ENCODE measurements at places on chromosomes 6 and 20.

DNA sequence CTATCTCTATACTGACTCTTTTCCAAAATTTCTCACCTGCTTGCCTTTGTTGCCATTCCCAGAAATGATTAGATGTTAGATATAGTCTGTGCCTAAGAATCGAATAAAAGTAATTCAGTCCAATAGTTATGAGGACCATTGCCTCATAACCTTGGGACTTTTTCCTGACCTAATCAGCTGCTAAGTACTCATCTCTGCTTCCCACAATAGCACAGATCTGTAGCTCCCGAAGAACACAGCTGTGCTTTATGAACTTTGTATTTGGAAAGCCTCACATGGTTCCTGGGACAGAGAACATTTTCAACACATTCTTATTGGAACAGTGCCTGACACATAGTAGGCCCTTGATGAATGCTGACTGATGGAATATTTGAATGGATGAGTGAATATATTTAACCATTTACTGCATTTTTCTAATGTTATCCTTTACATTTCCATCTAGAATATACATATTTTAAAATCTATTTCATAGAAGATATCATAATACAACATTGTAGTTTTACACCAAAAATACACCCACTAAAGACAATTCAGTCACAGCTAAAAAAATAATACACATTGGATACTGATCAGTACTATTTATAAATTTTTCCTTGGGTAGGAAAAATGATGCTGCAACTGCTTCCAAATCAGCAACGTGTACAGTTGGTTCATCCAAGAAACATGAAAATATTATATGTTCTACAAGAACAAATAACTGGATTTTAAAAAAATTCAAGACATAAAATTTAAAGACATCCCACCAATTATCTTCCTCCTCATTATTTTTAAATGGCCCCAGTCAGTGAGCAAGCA lies 53.9 kb downstream of the HS3ST5 start:
- no peak for DNase-seq

DNA sequence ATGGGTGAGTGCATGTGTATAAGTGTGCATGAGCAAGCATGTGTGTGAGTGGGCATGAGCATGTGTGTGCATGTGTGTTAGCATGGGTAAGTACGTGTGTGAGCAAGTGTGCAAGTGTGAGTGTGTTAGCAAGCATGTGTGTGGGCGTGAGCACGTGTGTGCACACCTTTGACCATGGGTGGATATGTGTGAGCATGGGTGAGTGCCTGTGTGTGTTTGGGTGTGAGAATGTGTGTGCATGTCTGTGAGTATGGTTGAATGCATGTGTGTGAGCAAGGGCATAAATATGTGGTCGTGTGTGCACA lies 84.6 kb downstream of the DLL1 start:
- no peak for DNase-seq

DNA sequence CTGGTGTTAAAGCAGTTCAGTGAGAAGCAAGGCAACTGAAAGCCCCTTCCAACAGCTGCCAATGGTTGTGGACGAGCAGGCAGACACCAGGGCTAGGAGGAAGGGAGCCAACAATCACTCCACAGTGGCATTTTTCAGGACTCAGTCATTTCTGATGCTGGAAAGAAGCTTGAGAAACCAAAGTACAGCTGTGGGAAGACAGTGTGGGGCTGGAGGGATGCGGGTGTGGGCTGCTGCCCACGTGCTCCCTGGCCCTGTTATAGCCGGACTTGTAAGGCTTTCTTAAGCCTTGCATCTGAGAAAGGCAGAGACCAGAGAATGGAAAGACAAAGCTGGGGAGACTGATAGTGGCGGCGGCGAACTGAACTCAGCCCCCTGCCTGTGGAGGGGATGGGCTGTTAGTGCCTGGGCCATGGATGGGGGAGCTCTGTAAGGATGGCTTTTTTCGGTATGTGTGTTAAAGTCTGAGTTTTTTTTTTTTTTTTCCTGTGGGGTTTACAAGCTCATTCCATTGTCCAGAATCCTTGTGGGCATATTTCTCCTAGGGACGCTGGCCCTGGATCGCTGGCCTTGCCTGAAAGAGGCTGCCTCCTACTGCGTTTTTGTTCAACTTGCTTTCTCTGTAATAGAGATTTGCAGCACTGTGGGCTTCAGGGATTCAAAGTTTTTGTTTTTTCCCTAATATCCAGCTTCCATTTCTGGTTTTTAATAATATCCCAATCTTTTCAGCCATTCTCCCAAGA lies 91.7 kb downstream of the GJA10 start:
- DNase-seq: peak; percentile 88

GRCh38 chr20:40521962-40522361 lies 167.1 kb downstream of the MAFB start:
- DNase-seq: no peak

GRCh38 chr6:163679753-163680152 lies 265.2 kb downstream of the QKI start:
- DNase-seq: peak; percentile 8

GRCh38 chr6:167268683-167269280 lies 22.3 kb upstream of the UNC93A start:
- no peak for DNase-seq

- no peak for DNase-seq
Observed at GRCh38 chr20:1308067-1308701, 20.8 kb downstream of the SDCBP2 start.

GRCh38 chr20:51321343-51322163 lies 221.0 kb downstream of the NFATC2 start:
- DNase-seq: no peak

GRCh38 chr6:83463886-83464285 lies 33.0 kb upstream of the ME1 start:
- DNase-seq: no peak

Measured in astrocyte of the cerebellum (primary cell).